ENCODE measurements at places on chromosomes 5 and 9.

GRCh38 chr9:36566813-36567221, 5.9 kb upstream of the MELK start:
- peak; percentile 28 for DNase-seq

DNA sequence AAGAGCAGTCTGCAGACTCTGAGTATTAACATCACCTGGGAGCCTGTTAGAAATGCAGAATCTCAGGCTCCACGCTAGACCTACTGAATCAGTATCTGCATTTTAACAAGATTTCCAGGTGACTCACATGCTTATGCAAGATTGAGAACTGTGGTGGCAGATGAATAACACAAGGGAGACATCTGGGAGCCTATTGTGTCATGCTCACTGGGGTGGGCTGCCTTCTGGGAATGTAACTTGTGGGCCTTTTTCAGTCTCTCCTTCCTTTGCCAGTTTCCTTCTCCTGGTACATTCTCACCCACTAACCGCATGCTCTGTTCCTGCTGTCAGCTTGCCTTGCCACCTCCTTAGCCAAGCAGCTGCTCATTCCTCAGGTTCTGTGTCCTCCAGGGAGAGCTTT, 176.6 kb upstream of the C9orf72 start:
- DNase-seq, result no peak

GRCh38 chr5:55633574-55634208, 78.4 kb downstream of the SLC38A9 start:
- DNase-seq, result peak; percentile 43

- DNase-seq, result no peak
These were observed 72.2 kb downstream of the PTTG1 start for GRCh38 chr5:160493806-160494338.

- DNase-seq, result no peak
These were observed 184.2 kb downstream of the FSTL4 start for GRCh38 chr5:133428072-133428660.

All from cardiac muscle cell (in vitro differentiated cells and primary cell).